ENCODE measurements at places on chromosomes 13 and 19.

GRCh38 chr19:58338825-58339558 lies 12.2 kb downstream of the ZSCAN22 start:
- peak; percentile 71 for DNase-seq

- no peak for DNase-seq
Observed at GRCh38 chr13:29737061-29737460, 113.4 kb downstream of the UBL3 start.

DNA sequence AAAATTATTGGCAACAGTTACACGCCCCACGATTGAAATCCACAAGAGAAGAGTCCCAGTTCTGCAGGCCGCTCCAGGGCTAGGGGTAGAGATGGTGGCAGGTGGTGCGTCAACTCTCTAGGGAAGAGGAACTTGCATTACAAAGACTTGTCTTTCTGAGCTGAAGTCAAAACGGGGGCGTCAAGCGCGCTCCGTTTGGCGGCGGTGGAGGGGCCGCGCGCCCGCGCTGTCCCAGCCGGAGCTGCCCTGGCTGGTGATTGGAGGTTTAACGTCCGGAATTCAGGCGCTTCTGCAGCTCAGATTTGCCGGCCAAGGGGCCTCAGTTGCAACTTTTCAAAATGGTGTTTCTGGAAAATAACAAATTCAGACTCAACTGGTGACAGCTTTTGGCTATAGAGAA lies 38.9 kb downstream of the SOX1 start:
- DNase-seq: peak; percentile 82

DNA sequence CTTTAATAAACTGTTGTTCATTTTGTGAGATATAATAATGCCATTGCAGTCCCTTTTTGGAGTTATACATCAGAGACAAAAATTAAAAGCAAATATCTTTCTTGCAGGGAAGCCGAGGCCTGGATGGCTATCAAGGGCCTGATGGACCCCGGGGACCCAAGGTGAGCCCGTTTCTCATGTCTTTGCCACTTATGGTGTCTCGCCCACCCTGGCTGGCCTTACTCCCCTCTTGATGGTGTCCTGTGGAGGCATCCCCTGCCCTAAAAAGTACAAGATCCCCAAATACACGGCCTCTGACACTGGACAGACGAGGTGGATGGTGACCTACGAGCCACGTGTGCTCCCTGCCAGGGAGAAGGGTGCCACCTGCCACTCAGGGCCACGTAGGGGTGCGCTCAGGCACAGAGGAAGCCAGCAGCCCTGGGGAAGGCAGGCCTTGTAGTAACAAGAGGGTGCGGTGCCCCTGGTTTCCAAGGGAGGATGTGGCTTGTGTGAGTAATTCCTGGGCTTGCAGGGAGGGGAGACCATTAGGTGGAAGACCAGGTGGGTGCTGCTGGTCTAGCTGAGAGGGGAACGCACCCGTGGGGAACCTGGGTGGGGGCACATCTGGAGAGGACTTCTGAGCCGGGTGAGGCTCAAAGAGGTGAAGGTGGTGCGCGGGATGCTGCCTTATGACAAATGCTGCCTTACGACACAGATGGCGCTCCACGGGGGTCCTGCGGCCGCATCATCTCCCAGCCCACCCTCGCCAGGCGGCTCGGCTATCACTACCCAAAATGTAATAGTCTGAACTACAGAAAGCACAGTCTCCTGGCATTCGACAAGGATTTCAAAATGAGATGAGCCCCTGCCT lies 115.6 kb downstream of the RAB20 start:
- no peak for DNase-seq

DNA sequence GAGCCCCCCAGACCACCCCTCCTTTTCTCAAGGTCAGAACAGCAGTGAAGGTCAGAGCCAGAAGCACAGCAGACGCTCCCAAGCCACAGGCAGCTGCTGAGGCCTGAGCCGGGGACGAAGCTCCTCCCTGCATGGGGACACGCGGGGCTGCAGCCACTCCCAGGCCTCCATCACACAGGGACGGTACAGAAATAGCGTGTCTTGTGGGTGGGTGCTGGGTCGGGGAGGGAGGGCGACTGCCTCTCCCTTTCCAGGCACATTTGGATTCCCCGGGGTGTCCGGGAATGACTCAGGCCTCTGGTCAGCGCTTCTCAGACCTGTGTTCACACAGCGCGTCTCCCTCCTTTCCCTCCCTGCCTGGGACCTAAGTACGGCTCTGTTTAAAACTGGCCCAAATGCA lies 33.2 kb downstream of the RASA3 start:
- no peak for DNase-seq

DNA sequence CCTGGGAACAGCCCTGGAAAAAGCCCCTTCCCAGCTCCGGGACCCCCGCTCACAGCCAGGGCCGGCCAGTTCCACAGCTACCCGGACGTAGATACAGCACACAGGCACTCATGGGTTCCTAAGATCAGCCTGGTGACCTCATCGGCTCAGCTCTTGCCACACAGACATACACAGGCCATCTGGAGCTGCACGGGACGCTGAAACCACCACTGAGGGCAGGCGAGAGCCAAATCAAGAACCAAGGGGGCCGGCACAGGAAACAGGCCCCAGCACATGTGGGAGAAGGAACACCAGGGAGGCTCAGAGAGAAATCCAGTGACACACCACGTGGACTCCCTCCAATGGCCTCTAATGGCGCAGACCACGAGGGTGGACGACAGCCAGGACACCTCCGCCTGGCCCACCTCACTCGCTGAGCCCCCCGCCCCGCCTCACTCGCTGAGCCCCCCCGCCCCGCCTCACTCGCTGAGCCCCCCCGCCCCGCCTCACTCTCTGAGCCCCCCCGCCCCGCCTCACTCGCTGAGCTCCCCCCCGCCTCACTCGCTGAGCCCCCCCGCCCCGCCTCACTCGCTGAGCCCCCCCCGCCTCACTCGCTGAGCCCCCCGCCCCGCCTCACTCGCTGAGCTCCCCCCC lies 69.7 kb upstream of the C13orf46 start:
- peak; percentile 56 for DNase-seq

GRCh38 chr13:96646515-96647211 lies 347.6 kb downstream of the OXGR1 start:
- no peak for DNase-seq

- DNase-seq: no peak
Observed at GRCh38 chr13:98442391-98443230, 134.3 kb downstream of the STK24 start.

DNA sequence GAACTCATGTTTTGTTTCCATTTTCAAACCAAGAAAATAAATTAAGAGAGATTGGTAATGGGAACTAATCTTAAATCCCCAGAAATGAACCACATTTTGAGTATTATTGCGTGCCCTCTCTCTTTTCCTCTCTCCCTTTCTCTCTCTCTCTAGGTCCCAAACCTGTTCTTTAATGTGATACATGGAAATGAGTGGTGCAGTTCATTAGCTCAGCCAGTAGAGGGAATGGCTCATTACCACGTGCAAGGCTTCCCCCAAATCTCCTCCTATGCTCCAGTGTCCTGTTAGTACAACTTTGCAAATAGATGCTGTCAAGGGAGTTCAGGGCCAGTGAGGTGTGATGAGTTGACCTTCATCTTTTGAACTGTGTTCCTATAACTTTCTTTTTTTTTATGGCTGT lies 178.4 kb downstream of the FGF9 start:
- peak; percentile 79 for DNase-seq

DNA sequence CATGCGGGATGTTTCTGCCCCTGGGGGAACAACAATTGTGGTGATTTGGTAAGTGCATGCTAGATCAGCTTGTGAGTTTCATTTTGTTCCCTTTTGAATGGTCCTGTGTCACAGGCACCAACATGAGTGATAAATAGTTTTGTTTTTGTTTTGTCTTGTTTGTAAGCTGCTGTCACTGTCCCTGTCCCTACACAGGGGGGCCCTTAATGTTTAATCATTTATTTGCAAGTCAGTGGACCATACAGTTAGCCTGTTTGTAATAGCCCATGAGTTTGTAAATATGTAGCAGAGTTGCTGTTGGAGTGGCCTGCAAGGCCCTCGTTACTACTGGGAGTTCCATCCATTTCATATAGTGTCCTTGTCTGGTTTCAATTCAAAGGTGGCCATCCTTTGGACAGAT lies 979.6 kb upstream of the SPRY2 start:
- DNase-seq: no peak

GRCh38 chr19:17385878-17386611 lies 8.0 kb downstream of the CCDC194 start:
- peak; percentile 92 for DNase-seq

DNA sequence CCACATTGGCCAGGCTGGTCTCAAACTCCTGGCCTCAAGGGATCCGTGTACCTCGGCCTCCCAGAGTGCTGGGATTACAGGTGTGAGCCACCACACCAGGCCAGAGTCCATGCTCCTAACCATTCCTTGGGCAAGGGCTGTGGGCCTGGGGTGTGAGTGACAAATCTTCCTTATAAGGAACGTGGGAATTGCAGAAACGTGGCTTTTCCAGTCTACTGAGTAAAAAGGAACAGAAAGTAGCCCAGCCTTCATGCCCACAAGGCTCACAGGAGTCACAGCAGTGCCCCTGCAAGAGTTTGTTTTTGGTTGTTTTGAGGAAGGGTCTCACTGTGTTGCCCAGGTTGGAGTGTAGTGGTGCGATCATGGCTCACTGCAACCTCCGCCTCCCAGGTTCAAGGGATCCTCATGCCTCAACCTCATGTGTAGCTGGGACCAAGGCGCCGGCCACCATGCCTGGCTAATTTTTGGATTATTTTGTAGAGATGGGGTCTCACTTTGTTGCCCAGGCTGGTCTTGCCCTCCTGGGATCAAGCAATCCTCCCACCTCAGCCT lies 5.1 kb downstream of the MYPOP start:
- DNase-seq: no peak

Measured in GM23338 (cell line).